ENCODE measurements at places on chromosomes 11 and 22.

- no peak for DNase-seq
Observed at GRCh38 chr11:102849311-102849710, 5.9 kb upstream of the MMP3 start.

- no peak for DNase-seq
Observed at GRCh38 chr11:58506935-58507334, 970 bp downstream of the OR5B21 start.

- DNase-seq, result no peak
Observed at GRCh38 chr11:125300791-125301218, 136.3 kb downstream of the PKNOX2 start.

DNA sequence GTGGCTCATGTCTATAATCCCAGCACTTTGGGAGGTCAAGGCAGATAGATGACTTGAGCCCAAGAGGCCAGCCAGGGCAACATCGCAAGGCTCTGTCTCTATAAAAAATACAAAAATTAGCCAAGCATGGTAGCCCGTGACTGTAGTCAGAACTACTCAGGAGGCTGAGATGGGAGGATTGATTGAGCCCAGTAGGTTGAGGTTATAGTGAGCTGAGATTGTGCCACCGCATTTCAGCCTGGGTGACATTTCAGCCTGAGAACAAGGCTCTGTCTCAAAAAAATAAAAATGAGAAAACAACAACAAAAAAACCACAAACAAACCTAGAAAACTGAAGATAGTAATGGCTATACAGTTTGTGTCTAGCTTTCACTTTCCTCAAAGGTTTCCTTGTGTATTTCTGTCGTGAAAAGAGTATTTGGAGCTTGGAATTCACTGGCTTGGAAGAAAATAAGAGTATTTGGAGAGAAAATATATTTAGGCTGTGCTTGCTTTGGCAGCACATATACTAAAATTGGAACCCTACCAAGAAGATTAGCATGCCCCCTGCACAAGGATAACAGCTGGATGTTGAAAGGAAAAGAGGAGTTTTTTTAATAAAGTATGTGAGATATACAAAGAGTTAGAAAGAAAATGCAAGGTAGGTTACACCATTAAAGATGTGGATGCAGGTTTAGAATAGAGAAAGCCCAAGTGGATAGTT lies 3.9 kb upstream of the BIRC3 start:
- DNase-seq, result no peak

GRCh38 chr11:59141673-59142460 lies 789 bp upstream of the FAM111A start:
- no peak for DNase-seq

GRCh38 chr11:70139785-70140410 lies 61.8 kb downstream of the ANO1 start:
- DNase-seq, result no peak

DNA sequence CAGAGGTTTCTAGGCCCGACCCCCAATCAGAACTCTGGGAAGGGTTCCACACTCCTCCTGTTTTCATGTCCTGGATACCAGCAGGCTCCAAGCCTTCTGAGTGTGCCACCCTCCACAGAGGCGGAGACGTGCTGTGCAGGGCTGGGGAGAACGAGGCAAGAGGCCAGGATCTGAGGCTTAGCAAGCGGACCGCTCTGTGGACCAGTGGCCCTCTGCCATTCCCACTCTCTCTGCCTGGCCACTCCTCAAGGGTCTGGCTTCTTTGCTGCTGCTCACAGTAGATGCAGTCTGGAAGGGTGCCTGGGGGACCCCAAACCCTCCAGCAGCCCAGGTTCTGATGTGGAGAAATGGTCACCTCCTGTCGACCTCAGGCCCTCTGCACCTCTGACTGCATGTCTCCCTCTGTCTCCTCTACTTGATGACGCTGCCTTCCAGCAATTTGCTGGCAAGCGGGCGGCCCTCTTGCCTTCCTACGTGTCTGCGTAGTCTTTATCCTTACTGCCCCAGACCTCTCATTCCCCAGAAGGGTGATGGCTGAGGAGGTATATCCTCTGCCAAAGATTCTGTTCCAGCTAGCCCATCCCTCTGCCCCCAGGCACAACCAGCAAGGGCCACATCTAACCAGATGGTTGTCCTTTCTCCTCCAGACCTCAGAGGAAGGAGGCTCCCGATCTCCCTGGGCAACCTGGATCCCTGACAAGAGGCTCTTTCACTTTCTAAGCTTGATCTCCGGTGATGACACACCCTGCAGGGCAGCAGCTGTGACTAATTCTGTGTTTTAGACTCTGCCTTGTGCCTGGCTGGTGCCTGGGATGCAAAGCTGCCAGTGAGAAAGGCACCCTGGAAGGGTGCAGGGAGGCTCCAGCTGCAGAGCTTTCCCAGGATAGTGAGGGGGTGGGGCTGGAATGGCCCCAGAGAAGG lies 87.3 kb downstream of the NAT10 start:
- DNase-seq, result no peak

GRCh38 chr11:122731500-122731913 lies 76.0 kb downstream of the UBASH3B start:
- no peak for DNase-seq

GRCh38 chr11:45187375-45187774 lies 40.9 kb downstream of the PRDM11 start:
- no peak for DNase-seq

GRCh38 chr22:19238900-19239299 lies 52.6 kb downstream of the CLTCL1 start:
- no peak for DNase-seq
